Lower leg skin (tissue), 4 donors: ENCODE measurements at places on chromosomes 7 and 10. TPM values are rescaled to one million over a fixed set of nuclear protein-coding genes. Genes with fewer than 3 reads are reported as not detected.

- no peak for DNase-seq
Observed at GRCh38 chr10:43264344-43264964, 2.4 kb downstream of the RASGEF1A start.

WDR86 gene
- total RNA-seq, result not detected

DNA sequence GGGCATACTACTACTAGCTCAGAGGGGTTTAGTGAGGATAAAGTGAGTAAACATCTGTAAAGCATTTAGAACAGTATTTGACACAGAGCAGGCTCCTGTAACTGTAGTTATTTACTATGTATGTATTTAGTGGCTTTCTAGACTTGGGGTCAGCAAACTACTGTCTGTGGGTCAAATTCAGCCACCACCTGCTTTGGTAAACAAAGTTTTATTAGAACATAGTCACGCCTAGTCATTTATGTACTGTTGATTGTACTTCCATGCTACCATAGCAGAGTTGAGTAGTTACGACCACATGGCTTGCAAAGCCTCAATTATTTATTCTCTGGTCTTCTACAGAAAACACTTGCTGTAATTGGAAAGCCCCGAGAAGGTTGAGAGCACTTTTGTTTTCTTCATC is 248.5 kb upstream of the PLPP4 start:
- no peak for DNase-seq

DNA sequence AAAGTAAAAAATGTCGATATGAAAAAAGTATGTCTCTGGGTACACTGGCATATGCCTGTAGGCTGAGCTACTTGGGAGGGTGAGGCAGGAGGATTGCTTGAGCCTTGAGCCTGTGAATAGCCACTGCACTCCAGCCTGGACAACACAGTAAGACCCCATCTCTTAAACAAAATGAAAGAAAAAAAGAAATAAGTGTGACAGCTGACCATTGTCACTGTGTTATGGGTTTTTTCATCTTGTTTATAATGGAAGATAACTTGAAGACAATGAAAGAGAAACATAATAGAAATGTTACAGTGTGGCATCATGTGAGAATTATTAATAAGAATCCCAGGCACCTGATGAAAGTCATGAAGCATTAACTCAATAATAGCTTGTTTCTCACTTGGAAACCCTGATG is 75.0 kb downstream of the APBB1IP start:
- no peak for DNase-seq

DYNC1I1 gene
- 4.1 TPM for total RNA-seq

ANKRD61 gene
- total RNA-seq, result not detected
